Activated T-cell treated with anti-CD3 and anti-CD28 coated beads for 48 hours (primary cell): ENCODE measurements at places on chromosomes 6 and 20.

DNA sequence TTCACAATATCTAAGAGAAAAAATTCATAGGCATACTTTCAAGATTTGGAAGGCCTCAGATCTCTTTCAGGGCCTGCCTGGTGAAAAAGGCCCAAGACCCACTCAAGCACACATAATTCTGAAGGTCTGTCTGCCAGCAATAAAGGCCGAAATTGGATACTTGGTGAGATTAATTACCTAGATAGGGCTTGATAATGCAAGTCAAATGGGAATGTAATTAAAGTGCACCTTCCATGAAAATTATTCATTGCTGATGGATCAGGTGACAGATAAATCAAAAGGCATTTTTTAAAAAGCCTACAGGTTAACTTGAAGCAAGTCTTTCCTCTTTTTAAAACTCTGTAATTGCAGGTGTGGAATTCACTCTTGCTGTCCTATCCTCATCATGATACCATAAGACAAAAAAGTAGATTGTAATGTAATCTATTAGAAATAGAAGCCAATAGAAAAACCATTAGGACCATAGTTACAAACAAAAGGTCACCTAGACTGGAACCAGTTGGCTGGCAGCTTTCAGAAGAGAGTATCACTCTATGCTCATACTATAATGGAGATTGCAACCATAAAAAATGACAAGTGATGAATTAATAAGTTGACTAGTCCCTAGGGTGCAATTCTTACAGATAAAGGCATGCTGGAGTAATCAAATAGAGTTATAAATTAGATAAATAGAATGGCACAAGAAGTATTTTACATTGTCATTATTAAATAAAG is 77.3 kb downstream of the EPHA7 start:
- DNase-seq: no peak

GRCh38 chr20:5539691-5540090 is 210.5 kb upstream of the SHLD1 start:
- DNase-seq: no peak

DNA sequence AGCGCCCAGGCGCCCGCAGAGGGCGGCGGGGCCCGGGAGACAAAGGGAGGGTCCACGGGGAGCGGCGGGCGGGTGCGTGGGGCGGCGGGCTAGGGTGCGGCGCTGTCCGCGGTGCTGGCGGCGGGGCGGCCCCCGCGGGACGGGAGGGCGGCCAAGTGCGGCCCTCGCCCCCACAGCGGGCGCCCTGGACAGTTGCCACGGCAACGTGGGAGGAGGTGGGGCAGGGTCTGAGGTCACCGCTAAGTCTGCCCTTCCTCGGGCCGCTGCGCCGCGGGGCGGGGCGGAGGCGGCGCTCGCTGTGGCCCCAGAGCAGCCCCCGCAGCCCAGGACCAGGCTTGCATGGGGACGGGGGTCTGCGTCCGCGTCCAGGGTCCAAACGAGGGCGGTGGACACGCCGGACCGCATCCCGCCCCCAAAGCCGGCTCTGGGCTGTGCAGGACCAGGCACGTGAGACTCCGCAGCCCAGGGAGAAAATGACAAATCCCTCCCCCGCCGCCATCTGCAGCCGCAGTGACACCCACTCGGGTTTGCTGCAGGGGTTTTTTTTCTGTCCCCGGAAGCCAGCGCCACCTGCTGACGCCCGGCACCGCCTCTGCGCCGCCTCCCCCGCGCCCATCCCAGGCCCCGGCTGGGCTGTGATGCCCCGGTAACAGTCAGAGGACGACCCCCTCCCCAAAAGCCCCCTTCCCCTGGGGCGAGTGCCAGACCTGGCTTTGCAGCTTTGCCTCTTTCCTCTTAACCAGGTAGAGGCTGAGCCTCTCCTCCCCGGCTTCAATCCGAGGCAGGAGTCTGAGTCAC is 36.8 kb downstream of the YTHDF1 start:
- DNase-seq: peak; percentile 58

DNA sequence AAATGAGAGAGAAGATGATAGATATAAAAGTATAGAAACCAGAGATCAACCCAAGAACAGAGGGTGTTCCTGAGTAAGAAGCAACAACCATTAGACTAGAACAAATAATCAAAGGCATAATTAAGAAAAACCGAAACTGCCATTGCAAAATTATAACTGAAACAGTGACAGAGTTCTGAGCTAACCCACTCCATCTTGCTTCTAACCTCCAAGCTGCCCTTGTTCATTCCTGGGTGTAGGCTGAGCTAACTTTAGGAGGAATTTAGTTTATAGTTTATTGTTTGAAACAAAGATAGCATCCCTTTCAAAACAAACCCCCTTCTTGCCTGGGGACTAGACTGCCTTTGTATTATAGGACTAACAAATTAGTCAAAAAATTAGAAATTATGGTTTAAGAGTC is 56.1 kb upstream of the PRND start:
- DNase-seq: no peak

- no peak for DNase-seq
These were observed 21.6 kb upstream of the GJA1 start for GRCh38 chr6:121413879-121414278.

DNA sequence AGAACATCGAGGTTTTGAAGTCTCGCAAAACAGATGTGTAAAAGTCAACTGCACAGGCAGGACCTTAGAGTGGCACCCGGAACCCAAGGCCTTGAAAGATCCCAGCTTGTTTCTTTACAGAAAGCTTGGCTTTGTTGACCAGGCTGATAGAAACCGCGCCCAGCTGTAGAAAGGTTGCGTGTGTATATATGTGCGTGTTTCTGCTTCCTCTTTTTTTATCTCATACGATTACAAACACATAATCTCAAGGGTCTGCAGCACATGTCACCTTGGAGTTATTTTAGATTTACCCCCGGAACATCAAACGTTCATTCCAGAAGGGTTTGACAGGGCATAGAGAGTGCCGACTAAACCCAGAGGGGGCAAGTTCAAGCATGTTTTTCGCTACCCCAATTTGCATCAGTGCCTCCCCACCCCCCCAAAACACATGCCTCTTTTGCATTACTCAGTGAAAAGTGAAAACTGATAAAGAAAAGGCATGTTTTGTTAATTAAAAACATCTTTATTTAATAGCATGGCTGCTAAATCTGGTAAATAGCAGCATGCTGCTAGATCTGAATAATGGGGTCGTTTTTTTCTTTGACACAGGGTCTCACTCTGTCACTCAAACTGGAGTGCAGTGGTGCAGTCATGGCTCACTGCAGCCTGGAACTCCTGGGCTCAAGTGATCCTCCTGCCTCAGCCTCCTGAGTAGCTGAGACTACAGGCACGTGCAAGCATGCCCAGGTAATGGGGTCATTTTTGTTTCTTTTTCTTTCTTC is 33.2 kb upstream of the NCOA3 start:
- DNase-seq: no peak

GRCh38 chr20:48603116-48603818 is 224.5 kb downstream of the PREX1 start:
- no peak for DNase-seq

DNA sequence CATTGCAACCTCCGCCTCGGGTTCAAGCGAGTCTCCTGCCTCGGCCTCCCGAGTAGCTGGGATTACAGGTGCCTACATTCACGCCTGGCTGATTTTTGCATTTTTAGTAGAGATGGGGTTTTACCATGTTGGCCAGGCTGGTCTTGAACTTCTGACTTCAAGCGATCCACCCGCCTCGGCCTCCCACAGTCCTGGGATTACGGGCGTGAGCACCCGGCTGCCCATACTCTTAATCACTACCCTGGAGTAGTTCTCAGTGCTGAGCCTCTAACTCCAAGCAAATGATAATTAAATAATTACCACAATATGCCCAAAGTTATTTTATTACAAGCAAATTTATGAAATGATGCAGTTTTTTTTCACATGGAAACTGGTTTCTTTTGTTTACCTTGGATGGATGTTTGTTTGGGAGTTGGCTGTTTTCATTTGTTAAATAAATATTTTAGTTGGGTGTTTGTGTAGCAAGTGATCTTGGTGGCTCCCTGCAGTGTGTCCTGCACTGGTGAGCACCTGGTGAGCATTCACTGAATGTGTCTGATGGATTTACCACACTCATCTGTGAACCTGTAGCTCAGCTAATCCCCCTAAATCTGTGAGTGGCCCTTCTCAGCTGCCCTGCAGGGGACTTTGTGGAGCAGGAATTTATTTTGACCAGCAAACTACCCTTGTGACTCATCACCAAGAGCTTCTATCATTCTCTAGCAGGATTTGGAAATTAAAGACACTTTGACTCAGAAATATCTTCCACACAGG is 36.9 kb downstream of the UTRN start:
- DNase-seq: no peak

DNA sequence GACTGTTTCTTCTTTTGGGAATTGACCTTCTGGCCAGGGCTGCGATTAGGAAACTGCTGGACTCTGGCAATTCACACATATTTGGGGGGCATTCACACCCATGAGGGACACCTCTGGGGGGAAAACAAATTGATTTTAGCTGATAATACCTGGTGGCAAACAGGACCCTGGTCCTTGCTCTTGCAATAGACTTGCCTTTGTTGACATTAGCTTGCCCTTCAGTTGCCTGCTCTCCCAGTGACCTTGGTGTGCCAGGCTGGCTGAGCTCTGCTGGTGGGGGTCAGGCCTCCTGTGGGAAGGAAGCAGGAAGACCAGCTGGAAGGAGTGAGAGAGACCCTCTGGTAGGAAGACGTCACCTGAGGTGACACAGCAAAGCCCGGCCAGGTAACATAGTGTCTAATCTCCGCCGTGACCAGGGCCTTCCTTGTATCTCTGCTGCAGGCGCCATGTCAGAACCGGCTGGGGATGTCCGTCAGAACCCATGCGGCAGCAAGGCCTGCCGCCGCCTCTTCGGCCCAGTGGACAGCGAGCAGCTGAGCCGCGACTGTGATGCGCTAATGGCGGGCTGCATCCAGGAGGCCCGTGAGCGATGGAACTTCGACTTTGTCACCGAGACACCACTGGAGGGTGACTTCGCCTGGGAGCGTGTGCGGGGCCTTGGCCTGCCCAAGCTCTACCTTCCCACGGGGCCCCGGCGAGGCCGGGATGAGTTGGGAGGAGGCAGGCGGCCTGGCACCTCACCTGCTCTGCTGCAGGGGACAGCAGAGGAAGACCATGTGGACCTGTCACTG is 5.3 kb downstream of the CDKN1A start:
- no peak for DNase-seq

DNA sequence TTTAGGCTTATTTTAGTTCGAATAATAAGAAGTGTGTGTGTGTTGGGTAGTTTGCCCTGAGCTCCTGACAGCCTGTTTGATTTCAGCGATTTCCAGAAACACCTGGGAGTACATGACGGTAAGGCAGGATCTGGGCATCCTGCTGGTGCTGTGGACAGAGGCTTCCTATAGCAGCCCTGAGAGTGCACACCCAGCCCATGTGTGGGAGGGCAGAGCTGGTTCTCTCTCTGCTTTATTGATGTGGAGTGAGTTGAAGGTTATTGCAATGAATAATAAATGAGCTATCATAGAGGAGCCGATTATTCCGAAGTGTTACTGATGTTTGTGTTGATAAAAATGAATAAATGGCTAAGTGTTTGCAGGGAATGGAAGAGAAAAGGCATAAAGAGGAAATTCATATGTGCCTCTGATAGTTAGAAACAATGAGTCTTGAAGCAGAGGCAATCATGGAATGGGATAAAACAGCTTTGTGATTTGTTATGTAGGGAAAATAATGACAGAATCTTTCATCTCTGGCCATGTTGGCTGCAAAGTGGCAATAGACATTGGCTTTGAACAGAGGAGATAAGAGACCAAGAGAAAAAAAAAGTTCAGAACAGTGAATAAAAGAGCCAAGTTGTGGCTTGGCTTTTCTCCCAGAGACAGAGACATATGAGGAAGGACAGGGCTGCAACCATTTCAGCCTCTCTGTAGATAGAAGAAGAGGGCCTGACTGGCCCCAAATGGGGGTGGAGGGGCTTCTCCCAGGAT is 166.2 kb upstream of the CHD6 start:
- no peak for DNase-seq

- no peak for DNase-seq
These were observed 82.2 kb upstream of the OPRM1 start for GRCh38 chr6:153956808-153957207.

GRCh38 chr6:109916759-109917158 is 61.4 kb upstream of the GPR6 start:
- DNase-seq: no peak

DNA sequence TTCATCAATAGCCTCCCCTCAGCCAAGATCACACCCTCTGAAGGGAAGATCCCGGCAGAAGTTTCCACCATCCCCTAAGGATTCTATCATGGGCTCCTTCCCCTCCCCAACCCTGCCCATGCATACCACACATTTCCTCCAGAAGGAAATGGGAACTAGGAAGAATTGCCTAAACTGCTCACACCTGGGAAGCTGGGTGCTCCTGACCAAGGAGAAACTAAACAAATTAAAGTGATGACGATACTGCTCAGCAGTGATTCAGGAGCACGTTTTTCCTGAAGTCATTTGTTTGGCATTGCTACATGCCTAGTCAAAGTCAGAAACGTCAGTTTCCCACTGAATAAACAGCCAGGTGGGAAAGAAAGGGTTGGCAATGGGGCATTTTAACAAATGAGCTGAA is 136.1 kb upstream of the CDYL start:
- no peak for DNase-seq

- no peak for DNase-seq
These were observed 84.3 kb downstream of the PFDN4 start for GRCh38 chr20:54292185-54292584.

GRCh38 chr6:41767112-41767833 is 12.4 kb downstream of the FRS3 start:
- DNase-seq: no peak

DNA sequence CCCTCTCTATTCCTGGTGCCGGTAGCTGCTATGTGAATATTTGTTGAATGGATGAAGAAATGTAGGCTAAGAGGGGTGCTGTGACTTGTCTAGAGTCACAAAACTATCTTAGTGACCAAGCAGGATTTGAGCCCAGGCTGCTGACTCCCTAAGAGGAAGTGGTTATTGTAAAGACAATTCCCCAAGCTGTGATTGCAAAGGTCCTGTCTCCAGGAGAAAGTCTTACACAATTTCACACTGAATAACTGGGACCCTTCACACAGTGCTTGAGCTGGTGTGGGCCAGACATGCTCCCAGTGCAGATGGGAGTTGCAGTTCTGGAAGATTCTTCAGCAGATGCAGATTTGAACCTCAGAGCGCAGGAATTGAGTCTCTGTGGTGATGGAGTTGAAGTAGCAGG is 38.1 kb downstream of the IYD start:
- DNase-seq: no peak

GRCh38 chr20:37297066-37297736 is 7.7 kb downstream of the MANBAL start:
- DNase-seq: no peak

DNA sequence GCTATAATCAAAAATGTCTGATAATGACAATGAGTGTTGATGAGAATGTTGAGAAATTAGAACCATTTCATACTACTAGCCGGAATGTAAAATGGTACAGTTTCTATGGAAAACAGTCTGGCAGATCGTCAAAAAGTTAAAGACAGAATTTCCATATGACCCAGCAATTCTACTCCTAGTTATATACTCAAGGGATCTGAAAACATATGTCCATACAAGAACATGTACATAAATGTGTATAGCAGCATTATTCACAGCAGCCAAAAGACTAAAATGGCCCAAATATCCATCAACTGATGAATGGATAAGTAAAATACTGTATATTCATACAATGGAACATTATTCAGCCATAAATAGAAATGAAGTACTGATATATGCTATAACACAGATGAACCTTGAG is 236.2 kb downstream of the BTBD9 start:
- DNase-seq: no peak
